ENCODE measurements at places on chromosomes 3 and 15.

- no peak for DNase-seq
These were observed 89.0 kb upstream of the PFN2 start for GRCh38 chr3:150059729-150060128.

DNA sequence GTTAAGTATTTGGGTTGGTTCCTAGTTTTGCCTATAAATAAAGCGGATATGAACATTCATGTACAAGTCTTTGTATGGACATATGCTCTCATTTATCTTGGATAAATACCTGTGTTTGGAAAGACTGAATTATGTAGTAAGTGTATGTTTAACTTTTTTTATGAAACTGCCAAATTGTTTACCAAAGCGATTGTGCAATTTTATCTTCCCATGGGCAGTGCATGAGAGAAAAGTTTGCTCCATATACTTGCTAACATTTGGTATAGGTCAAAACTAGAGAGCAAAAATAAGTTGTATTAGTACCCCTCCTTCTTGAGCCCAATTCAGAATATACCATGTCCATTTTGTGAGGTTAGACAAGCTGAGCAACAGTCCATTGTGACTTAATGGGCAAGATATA, 502.6 kb downstream of the SQOR start:
- DNase-seq: no peak

DNA sequence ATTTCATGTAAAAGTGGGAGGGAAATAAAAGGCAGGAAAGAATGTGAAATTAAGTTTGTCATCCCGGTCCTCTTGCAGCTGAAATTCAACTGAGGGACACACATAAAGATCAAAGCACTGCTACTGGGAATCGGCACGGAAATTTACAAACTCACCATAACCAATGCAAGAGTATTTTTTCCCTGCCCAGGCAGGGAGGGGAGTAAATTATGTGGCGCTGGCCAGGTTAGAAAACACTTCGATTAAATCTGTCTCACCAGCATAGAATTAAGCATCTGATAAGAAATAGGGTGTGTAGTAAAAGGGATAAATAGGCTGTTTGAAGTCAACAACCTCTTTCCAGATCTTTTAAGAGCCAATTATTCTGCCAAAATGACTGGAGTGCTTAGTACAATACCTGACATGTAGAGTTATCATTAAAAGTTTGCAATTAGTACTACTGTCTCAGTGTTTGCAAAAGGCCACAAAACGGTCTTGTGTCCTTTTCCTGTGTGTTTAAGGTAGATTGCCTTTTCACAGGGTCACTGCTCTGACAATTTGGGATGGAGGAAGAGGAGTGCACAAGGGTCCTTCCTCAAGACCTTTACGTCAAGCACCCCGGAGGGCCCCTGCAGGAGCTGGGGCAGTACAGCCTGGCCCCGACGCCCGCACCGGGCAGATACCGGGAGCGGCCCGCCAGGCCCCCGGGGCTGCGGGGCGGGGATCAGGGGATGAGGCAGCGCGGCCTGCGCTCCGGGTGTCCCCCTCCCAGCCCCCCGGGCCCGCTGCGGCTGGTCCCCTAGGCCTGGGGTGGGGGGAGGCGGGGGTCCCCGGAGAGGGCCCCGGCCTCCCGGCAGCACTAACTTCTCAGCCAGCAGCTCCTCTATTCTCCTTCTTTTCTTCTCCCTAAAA, 651 bp downstream of the UBA3 start:
- no peak for DNase-seq

GRCh38 chr3:146157325-146158060, 3.5 kb downstream of the PLOD2 start:
- no peak for DNase-seq

- DNase-seq: no peak
These were observed 51.7 kb downstream of the TAFA4 start for GRCh38 chr3:68880632-68881031.

- peak; percentile 76 for DNase-seq
These were observed at the start of gene HCLS1 for GRCh38 chr3:121660356-121661171. HCLS1 (minus strand) TSS chr3:121660903; CDS start chr3:121658347, 2,556 bp downstream.

- no peak for DNase-seq
These were observed 6.9 kb downstream of the CRBN start for GRCh38 chr3:3172627-3173026.

GRCh38 chr3:10600296-10600714, 94.9 kb upstream of the ATP2B2 start:
- DNase-seq: no peak

DNA sequence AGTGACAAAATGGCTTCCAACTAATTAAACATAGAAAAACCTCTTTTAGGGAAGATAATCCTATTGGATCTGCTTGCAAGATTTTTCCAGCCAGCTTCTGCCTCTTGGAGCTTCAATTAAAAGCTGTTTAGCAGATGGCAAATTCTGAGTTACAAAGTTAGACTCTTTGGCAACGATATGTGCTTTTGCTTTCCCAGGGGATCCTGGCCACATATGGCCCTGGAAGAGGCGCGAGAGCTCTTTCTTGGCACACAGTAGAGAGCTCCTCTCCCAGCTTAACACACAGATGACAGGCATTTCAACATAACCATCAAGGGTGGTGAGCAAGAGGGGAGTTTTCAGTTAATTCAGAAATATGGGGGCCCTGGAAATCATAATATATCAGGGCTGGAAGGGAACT, 41.6 kb upstream of the GALNT15 start:
- no peak for DNase-seq

- no peak for DNase-seq
These were observed 101.8 kb downstream of the SEMA5B start for GRCh38 chr3:122925756-122926155.

DNA sequence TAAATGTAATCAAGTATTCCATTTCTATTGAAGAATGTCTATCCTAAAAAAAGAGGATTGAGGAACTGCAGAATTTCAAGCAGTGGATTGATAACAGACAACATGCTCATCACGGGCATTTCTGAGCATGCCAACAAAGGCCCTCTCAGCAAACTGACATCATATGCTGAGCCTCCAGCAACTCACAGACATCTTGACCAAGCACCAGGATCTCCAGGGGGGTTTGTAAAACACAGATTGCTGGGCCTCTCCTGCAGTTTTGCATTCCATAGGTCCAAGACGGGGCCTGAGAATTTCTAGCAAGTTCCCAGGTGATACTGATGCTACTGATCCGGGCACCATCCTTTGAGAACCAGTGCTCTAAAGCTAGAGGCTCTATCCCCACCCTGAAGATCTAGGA, 85.0 kb downstream of the FOXP1 start:
- DNase-seq: no peak

- DNase-seq: no peak
These were observed 254.1 kb downstream of the UACA start for GRCh38 chr15:70509282-70509662.

GRCh38 chr15:67127965-67128364, 62.6 kb downstream of the SMAD3 start:
- DNase-seq: no peak

- no peak for DNase-seq
These were observed 576.9 kb downstream of the TUSC7 start for GRCh38 chr3:117286488-117286887.

- no peak for DNase-seq
These were observed 63.3 kb downstream of the ABTB1 start for GRCh38 chr3:127735767-127736693.

- DNase-seq: no peak
These were observed 8.0 kb downstream of the OSBPL10 start for GRCh38 chr3:31973081-31973480.

DNA sequence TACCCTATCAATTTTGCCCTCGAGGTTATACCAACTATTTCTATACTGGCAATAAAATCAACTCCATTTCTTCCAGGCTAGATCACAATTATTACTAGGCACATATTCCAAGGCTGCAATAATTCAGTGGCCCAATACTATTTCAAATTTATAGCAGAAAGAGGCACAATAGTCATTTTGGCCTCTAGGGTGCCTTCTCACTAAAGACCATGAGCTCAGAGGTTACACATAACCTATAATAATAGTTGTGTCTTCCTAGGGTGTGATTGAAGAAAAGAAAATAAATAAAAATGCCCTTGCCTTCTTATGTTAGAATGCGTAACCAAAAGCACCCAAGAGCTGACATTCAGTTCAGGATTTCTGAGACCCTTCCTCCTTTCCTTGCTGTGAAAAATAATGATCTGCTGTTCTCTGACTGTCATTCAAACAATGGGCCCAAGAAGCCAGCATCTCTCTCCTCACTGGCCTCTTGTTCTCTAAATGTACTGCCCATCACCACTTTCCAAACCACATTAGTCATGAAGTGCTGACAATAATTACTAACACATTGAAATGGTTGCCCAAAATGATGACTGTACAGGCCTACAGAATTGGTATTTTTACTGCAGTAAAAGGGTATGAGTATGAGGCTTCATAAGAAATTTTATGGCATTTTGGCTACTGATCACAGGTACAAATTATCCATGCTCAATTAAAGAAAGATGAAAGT, 244.8 kb downstream of the LRRN1 start:
- no peak for DNase-seq

DNA sequence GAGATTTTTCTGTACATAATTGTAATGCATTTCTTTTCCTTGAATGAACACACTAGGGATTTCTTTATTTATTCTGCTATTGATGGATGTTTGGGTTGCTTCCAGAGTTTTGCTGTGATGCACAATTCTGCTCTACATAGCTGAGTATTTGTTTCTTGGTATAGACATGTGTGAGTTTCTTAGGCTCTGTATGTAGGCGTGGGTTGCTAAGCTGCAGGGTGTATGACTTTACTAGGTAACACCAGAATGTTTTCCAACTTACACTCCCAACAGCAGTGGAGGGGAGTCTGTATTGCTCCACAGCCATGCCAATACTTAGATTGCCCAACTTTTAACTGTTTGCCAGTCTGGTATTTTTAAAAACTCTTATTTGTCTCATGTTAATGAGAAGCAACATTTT, 155.5 kb upstream of the TNIK start:
- no peak for DNase-seq

- DNase-seq: no peak
These were observed 653 bp downstream of the MYO5C start for GRCh38 chr15:52294881-52295420.

DNA sequence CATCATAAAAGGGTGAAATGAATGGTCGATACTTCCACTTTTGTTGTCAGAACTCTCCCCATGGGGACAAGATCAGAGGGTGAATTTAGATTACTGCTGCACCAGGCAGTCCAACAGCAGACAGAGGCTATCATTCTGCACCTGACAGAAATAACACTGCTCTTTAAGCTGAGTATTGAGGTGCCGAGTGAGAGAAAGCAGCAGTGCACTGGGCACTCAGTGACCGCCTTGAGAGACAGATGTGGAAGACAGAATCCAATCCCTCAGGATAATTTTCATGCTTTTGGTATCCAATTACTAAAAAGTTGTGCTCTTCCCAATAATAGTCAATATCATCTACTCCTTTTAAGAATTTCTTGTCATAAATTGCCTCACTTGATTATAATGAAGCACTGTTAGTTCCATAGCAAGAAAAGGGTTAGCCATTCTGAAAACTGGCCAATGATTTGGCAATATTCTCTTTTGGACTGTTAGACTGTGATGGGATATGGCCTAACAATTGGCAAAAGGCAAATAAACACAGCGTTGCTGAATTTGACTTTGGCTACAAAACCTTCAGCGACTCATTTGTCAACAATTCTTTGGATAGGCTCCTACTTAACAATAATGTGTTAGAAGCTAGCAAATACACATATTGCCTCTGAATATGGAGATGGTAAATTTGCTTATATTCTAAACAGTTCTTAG, 5.5 kb downstream of the FGF7 start:
- no peak for DNase-seq

- DNase-seq: no peak
These were observed 18.3 kb downstream of the TBC1D21 start for GRCh38 chr15:73891328-73892315.

Measured in activated T-cell treated with anti-CD3 and anti-CD28 coated beads, Interleukin-2, amount 50 U/mL, for 1 hour (primary cell).